ENCODE measurements at places on chromosomes 7 and 10.
A peak's percentile ranks its signal among the peaks of the same experiment; 100 is the strongest.

GRCh38 chr10:3263747-3264146, 91.2 kb upstream of the PITRM1 start:
- no peak for DNase-seq

DNA sequence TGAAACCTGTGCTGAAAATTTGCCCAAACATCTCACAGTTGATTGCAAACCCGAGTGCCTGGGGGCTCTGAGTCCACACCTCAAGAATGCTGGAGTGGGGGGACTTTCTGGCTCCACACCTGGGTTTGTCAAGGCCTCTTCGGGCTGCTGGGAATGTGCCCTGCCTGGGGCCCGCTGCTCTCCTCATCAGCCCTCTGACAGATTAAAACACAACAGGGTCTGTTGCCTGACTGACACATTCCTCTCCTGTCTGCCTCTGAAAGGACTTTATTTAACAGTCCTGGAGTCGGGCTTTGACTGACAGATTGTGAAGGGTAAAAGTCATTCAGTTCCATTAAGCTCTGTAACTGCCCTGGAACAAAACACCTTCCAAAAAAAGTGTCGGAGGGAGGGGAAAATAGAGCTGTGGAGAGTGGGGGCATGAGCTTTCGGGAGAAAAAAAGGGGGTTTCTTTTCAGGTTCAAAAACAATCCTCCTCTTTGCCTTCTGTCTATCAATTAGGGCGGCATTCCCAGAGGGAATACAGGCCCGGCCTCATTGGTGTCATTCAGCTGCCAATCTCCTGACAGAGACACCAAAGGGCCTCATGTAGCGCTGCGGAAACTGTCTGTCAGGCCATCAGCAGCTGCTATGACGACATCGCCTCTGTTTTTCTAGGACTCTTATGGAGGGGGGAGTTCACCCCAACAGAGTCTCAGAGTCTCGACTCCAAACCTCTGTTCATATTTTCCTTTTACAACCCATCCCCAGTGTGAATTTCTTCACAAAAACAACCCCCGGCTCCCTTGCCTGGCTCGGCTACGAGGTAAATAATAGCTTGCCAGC, 398.8 kb upstream of the NFE2L3 start:
- no peak for DNase-seq

- peak; percentile 55 for DNase-seq
Observed at GRCh38 chr7:148772297-148773089, 73.8 kb downstream of the CUL1 start.

DNA sequence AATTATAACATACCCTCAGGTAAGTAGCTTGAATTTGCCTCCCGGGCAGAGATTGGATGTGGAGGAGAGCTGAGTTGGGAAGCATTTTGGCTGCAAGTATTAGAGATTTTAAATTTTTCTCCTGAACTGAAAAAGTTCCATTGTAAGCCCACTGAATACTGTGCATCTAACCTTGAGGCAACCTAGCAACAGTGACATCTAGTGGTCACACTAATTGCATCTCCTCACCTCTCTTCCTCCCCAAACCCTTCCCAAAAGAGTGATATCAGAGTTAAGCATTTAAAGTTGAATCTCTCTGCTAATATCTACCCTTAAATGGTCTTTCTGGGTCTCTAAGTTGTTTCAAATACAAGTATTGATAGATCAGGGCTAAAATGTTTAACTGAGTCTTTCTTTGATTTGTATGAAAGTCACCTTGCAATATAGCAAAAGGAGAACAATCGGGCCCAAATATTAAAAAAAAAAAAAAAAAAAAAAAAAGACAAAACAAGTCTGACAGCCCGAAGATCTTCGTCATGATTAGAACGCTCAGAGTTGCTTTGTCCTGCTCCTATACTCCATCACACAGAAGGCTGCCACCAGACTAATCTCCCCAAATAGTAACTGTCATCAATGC, 40.4 kb upstream of the DLX5 start:
- DNase-seq: peak; percentile 18

DNA sequence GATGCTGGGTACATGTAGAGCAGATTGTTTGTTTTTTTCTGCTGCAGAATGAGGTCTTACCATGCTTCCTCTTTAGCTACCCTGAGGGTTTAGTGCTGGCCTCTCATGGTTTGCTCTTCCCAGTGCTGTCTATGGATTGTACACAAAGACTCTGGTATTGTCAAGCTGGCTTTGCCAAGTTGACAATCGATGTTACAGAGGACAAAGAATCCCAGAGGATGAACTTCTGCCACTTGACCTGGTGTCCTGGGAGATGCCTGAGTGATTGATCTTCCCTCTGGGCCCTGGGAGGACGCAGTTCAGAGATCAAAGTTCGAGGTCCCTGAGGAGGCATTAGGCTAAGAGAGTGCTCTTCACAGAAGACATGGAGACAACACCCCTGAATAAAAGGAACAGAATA, 865.4 kb downstream of the CCSER2 start:
- no peak for DNase-seq

GRCh38 chr7:9083837-9084236, 650.4 kb downstream of the NXPH1 start:
- no peak for DNase-seq

DNA sequence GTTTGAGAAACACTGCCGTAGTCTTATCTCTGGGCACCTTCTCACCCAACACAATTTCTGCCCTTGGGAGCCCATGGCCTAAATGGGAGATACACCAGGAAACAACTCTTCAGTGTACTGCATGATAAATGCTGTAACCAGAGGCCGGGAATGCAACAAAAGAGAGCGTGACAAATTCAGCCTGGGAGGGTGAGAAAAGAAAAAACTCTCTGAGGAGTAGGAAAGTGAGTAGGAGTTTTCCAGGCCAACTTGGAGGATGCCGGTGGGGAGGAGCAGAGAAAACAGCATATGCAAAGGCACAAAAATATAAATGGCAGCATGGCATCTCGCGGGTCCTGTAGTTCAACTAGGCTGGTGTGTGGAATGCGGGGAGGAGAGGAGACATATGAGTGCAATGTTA, 624.5 kb downstream of the PARD3 start:
- no peak for DNase-seq

DNA sequence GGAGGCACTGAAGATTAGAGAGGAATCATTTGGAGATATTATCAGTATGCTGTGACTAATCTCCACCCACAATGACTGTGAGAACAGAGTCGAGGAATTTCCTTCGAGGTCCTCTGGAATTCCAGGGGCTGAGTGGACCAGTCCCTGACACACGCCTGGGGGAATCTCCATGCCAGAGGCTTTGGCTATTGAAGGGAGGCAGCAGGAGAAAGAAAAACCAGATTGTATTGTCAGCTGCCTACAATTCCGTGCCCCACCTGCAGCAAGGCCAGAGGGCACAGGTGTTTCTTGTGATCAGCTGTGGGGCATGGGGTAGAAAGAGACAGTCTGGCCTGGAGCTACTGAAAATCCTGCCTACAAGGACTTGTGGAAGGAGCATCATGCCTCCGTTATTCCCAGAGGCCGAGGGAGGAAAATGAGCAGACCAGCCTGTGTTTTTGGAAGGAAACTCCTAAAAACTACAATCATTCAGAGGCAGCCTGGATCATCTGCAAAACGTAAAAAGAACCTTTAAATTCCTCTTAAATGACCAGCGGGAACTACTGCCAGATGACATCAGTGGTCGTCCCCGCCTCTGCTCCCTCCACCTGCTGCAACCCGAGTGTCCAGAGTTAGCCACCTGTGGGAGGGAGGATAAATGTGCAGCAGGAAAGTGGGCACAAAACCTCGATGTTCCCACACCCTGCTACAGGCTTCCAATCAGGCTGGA, 25.4 kb upstream of the ANK3 start:
- DNase-seq: no peak

DNA sequence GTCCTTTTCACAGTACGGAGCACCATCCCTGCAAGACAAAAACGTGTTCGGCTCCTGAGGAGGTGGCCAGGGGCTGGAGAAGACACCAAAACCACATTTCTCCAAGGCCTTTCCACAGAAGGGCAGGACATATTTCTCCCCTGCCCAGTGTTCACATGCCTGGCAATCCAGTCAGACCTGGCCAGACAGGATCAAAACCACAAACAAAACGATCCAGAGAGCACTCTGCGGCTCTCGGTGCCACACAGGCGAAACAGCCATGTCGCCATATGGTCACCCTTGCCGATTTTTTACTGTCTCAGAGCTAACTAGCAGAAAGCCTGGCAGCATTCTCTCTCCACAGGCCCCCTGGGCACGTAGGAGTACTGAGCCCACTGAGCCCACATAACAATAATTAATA, 113.0 kb downstream of the ABLIM1 start:
- no peak for DNase-seq

GRCh38 chr7:27665531-27665930, 2.8 kb upstream of the HIBADH start:
- no peak for DNase-seq

- no peak for DNase-seq
Observed at GRCh38 chr10:43123361-43124093, 14.7 kb upstream of the CSGALNACT2 start.

DNA sequence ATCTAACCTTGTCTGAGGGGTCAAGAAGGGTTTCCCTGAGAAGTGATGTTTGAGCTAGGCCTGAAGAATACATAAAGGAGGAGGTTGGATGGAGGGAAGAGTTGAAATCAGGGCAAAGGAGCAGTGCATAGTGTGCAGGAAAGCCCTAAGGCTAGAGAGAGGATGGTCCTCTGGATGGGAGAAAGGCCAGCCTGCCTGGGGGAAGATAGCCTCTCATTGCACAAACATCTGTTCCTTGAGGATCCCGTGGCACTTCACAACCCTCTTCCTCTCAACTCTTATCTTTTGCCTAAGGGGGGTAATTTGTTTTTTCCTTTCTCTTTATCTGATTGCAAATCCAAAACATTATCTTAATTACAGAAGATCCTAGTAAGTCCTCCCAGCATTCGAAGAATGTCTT, 35.7 kb downstream of the STAMBPL1 start:
- no peak for DNase-seq

GRCh38 chr10:26219676-26220075, 3.1 kb downstream of the GAD2 start:
- no peak for DNase-seq

DNA sequence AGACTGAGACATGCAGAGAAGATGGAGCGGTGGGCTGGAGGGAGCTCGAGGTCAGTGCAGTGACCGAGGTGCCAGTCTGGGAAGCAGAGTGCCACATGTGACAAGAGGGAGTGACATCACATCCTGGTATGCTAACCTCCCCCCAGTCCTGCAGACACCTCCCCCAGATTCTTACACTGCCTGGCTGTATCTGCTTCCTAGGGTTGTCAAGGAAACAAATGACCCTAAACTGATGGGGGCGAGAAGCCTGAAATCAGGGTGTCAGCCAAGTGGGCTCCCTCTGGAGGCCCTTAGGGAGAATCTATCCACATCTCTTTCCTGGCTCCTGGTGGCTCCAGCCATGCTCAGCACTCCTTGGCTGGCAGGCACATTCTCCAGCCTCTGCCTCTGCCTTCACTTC, 316.1 kb upstream of the ZMIZ1 start:
- DNase-seq: no peak

- DNase-seq: no peak
Observed at GRCh38 chr10:104123397-104123796, 1.4 kb downstream of the SFR1 start.
